Pancreas (tissue), 10 donors: ENCODE measurements at places on chromosomes 4 and X. TPM values are rescaled to one million over a fixed set of nuclear protein-coding genes. Genes with fewer than 3 reads are reported as not detected.

ZNF630 gene
- polyA plus RNA-seq = 1.3 TPM

SHISA3 gene
- 0.27 TPM for polyA plus RNA-seq

TMSB15B gene
- 1.5 TPM for polyA plus RNA-seq

PNCK gene
- polyA plus RNA-seq = 0.28 TPM

EDA2R gene
- 0.46 TPM for polyA plus RNA-seq

HAUS7 gene
- 37.6 TPM for polyA plus RNA-seq

USP46 gene
- 1.5 TPM for polyA plus RNA-seq

JADE3 gene
- polyA plus RNA-seq = 2.7 TPM

ADGRL3 gene
- polyA plus RNA-seq = 0.21 TPM

REPS2 gene
- 7.1 TPM for polyA plus RNA-seq

FUNDC1 gene
- 6.3 TPM for polyA plus RNA-seq

FAM199X gene
- 9.9 TPM for polyA plus RNA-seq
